ENCODE measurements at places on chromosomes 11 and 22.

GRCh38 chr11:84173078-84173477, 886.9 kb upstream of the CCDC90B start:
- DNase-seq: no peak

- no peak for DNase-seq
Measured at GRCh38 chr11:73155102-73155501, 13.0 kb upstream of the FCHSD2 start.

- no peak for DNase-seq
Measured at GRCh38 chr11:18294862-18295261, 27.1 kb downstream of the HPS5 start.

DNA sequence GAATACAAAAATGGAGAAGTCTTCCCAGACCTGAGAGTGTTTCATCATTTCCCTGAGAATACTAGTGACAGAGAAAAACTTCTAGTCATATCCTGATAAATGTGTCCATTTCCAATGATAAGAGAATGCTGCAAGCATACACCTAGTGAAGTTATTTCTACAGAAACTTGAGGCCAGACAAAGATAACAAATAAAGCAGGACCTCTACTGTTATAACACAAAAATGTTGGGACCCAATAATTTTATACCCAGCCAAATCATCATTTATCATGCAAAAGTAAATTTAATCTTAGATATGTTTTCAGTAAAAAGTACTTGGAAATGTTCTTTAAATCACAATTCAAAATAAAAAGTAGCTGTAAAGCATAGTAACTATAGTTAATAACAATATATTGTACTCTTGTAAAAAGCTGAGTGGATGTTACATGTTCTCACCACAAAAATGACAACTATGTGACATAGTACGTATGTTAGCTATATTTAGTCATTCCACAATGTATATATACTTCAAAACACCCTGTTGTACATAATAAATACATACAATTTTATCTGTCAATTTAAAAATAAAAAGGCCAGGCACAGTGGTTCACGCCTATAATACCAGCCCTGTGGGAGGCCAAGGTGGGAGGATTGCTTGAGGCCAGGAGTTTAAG, 12.6 kb downstream of the RRAS2 start:
- DNase-seq: no peak

DNA sequence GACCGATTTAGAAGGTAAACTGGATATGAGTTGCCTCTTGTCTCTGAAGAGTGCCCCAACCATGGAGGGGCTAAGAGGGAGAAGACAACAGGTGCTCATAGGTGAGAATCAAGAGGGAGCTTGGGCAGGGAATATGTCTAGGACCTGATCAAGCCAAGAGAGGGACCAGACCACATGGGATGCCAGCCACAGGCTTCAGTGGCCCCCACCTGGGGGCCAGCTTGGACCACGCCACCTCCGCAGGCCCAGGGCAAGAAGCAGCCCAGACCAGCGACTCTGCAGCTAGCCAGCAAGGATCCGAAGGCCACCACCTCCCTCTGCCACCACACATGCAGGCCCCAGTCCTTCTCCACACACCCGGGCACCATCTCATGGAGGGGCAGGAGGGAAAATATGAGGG, 92.5 kb upstream of the LDLRAD3 start:
- no peak for DNase-seq

DNA sequence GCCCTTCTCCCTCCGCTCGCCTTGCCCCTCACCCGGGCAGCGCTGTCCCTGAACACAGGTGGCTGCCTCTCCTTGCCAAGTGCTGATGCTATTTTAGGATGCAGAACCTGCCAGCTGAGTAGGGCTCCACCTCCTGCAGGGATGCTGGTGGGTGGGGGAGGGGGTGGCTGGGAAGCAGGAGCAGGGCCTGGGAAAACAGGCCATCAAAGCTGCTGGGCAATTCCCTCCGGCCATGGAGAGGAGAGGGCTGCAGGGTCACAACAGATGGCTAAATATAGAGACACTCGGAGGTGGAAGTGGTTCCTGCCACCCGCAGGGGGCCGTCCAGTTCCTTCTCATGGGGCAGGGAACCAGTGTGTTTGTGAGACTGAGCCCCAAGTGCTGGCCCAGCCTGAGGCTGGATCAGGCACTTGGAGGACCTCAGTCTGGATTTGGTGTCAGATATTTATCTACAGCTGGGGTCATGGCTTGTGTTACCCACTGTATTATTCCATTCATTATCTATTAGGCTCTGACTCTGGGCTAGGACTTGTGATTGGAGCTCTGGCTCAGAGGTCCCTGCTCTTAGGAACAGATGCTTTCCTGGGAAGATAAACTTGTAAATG, 59.6 kb downstream of the LRRC32 start:
- no peak for DNase-seq

- DNase-seq: no peak
Measured at GRCh38 chr11:45365961-45366618, 79.9 kb upstream of the SYT13 start.

DNA sequence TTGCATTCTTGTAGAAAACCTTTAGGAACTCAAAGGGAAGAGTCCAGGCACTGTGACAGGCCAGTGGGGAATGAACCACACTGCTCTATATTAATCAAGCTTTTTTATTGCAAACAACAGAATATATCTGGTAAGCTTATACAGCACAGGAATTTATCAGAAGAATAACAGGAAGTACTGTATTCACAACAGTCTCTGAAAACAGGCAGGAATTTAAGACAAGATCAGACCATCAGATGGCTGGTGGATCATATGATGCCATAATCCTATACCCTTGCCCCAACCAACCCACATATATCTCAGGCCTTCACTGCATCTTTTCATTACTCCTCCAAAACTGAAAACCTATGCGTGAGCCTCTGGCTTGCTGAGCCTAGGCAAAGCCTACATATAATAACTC, 1.0 kb upstream of the HTATIP2 start:
- DNase-seq: no peak

DNA sequence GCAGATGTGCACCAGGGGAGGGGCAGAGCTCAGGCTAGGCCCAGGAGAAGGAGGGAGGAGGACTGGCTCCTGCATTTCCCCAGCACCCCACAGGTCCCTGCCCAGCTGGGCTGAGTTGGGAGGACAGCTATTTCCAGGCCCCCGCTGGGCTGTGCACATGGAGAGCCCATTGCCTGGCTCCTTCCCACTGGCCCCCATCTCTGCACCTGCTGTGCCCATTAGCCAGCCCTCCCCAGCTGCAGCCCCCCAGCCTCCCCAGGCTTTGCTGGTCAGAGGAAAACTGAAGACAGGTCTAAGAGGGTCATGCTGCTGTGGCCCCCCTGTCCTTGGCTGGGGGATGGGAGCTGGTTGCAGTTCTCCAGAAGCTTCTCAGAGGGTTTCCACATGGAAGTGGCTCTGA, 81.8 kb upstream of the SHANK2 start:
- DNase-seq: no peak

- no peak for DNase-seq
Measured at GRCh38 chr11:98495016-98495415, 525.7 kb upstream of the CNTN5 start.

DNA sequence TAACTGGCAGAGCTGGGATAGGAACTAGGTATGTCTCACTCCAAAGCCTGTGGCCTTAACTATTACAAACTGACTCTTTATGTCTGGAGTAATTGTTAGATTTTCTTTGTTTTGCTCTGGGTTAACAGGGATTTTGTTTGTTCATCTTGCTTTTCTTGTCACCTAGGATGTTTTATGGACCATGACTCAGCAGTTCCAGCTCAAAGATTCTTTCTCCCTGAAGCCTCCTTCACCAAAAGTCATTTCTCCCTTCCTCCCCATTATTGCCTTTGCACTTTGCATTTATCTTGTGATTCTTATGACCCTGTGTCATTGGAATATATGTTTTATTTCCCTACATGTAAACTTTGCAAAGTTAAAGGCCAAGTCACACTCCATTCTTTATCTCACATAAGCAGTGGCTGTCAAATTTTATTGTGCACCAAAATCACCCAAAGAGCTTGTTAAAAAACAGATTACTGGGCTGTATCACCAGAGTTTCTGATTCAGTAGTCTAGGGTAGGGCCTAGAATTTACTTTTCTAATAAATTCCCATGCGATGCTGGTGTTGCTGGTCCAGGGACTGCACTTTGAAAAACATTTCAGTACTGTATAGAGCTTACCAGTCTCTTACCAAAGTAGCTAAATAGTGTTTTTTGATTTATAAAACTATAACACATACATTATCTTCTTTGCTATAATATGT, 327.7 kb downstream of the DLG2 start:
- DNase-seq: no peak

- DNase-seq: no peak
Measured at GRCh38 chr11:92216789-92217188, 7.8 kb upstream of the FAT3 start.

DNA sequence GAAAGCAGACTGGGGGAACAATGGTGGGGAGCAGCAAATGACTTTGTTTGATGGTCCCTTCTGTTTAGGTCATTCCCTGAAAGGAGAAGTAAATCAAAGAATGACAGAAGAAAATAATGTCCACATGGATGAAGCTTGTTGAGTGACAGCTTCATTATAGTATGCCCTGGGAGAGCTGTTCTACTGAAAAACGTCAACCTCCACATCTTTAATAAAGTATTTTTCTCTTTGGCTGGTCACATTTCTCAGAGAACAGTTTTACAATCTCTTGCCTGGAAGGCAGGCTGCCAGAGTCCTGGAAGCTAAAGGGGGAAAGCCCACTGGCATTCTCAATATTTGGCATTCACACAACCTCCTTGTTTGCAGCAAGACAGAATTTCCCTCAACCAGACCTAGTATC, 287.9 kb downstream of the SWAP70 start:
- DNase-seq: no peak

GRCh38 chr11:128660947-128661346, 32.9 kb upstream of the FLI1 start:
- DNase-seq: no peak

DNA sequence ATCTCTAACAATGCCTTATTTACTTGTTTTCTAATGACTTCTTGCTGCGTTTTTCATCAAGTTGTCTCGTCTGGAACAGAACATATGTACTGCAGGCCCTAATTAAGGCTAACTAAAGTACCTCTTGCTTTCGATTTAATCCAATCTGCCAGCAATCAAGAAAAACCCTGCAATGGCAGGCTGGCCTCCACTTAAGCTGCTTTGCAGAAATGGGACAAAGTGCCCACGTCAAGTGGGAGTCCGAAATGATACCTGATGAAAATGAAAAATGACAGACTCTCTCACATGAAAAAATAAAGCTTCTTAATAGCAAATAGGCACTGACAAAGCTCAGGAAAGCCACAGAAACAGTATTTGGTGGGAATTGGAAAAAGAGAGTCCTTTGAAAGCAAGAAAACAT, 1454.7 kb downstream of the FAM181B start:
- DNase-seq: no peak

DNA sequence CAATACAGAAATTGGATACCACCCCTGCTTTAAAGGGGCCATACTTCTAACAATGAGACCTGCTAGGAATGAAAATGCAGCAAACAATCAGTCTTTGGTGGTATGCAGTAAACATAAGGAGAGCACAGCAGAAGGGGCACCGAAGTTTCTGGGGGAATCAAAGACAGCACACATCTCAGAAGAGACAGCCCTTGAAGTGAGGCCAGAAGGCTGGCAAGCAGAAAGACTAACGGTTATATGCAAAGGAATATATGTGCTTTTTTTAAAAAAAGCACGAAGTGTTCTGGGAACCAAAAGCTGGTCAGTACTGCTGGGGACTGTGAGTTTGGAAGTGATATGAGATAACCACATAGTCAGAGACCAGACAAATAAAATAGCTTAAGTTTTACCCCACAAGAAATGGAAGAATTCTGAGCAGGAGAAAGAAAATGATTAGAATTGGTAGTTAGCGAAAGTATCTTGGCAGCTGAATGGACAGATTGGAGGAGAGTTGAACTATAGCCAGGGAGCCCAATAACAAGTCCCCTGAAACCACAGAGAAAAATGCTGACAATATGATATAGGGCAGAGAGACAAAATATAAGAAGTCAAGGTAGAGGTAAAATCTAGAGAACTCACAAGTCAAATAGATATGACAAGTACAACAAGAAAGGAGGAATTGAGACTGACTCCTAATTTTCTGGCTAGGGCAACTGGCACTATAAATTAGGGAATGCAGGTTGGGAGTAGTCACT, 125.7 kb downstream of the MRTFA start:
- no peak for DNase-seq

DNA sequence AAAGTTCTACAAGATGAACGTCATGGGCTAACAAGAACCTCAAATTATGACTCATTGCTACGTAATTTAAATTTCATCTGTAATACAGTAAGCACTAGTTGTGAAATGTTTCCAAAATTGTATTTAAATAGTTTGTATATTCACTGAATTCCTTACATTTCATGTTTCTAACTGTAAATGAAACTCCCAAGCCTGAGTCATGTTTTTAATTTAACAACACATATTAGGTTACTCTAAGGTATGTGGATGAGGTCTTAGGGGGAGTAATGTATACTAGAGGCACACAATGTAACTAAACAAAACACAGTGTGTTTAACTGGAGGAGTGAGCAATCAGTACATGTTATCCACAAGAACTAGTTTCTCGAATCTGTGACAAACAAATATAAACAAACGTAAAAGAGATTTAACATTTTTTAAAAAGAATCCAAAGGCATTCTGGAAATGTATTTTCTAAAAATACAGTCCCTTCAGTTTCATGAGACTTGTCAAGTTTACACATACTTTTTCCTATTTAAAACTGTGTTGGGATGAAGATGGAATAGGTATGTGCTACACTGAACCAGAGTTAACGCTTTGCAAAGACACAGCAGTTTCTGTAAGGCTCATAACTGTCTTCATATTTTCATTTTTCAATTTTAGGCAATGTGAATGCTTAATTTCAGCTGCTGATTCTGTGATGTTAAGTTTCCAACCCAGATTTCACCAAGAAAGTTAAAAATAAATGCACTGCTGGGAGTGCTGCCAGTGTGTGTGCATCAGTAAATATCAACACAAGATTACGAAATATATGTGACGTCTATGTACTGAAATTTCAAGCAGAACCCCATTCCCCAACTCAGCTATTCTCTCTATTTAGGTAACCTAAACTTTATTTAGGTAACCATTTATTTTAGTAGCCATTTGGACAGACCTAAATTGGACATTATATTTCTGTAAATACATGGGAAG, 52.6 kb downstream of the PITPNB start:
- DNase-seq: no peak

DNA sequence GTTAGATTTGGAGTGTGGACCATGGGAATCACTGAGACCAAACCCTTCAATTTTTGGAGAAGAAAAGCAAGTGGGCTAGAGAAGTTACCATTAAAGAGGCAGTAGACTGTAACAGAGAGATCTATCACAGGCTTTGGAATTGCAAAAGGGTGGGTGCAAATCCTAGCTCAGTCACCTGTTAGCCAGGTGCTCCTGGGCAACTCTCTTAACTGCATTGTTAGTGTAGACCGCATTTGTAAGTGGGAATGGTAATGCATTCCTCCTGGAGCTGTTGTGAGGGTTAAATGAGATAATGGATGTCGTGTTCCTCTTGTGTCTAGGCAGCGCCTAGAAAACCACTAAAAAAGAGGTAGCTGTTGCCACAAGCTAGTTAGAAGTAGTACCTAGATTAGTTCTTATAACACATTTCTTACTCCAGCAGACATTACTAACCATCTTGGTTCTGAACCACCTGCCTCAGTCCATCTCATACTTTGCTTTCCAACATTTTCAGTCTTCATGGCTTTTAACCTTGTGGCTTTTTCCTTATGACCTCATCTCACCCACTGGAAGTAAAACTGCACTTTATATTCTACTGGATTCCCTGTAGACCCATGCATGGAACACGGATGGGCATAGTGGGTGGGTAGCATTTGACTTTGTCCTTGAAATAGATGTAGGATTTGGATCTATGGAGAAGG, 153.0 kb downstream of the HIPK3 start:
- DNase-seq: no peak

Data from activated B cell treated with CpG ODN at 0.5 μM for 24 hours (primary cell).